Esophagus squamous epithelium (tissue), 5 donors: ENCODE measurements at places on chromosomes 3 and 15.

GRCh38 chr3:177050501-177051237, 146.6 kb downstream of the TBL1XR1 start:
- DNase-seq, result no peak

DNA sequence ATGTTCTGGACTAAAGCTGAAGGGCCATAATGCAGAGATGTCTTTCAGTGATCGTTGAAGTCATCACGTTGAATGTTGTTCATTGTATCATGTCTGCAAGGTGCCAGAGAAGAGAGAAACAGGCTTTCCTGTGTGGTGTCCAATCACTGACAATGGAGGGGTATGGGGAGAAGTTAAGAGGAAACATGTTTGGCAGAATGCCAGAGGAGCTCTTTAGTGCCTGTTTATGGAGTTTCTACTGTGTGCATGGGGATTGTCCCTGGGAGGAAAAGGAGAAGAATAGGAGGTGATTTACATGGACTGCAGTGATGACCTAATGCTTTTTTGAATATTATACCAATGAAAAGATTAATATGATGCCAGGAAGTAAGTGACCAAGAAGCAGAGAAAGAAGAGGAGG, 11.7 kb downstream of the SCAANT1 start:
- DNase-seq, result no peak

- no peak for DNase-seq
Measured at GRCh38 chr15:53196242-53196641, 406.1 kb upstream of the ONECUT1 start.

- no peak for DNase-seq
Measured at GRCh38 chr3:179973931-179974361, 62.8 kb downstream of the PEX5L start.

DNA sequence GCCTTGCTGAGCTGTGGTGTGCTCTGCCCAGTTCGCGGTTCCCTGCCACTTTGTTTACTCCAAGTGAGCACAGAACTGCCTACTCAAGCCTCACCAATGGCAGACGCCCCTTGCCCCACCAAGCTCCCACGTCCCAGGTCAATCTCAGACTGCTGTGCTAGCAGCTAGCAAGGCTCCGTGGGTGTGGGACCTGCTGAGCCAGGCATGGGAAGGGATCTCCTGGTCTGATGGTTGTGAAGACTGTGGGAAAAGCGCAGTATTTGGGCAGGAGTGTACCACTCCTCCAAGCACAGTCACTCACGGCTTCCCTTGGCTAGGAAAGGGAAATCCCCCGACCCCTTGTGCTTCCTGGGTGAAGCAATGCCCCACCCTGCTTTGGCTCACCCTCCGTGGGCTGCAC, 45.0 kb downstream of the SLC12A6 start:
- no peak for DNase-seq

GRCh38 chr3:31802981-31803740, 177.9 kb downstream of the OSBPL10 start:
- DNase-seq, result no peak

- DNase-seq, result no peak
Measured at GRCh38 chr3:20201143-20201542, 15.1 kb upstream of the SGO1 start.

- no peak for DNase-seq
Measured at GRCh38 chr3:17231537-17232261, 346.9 kb downstream of the PLCL2 start.

GRCh38 chr3:88075497-88075896, 16.4 kb downstream of the ZNF654 start:
- DNase-seq, result no peak

- DNase-seq, result no peak
Measured at GRCh38 chr3:187296058-187296457, 4.5 kb upstream of the MASP1 start.

GRCh38 chr3:161559177-161559998, 62.8 kb downstream of the OTOL1 start:
- no peak for DNase-seq

- no peak for DNase-seq
Measured at GRCh38 chr15:97959724-97960363, 659 bp upstream of the ARRDC4 start.

GRCh38 chr3:170814822-170815221, 55.2 kb downstream of the RPL22L1 start:
- DNase-seq, result no peak

GRCh38 chr15:51848811-51849210, 19.4 kb downstream of the TMOD3 start:
- DNase-seq, result no peak

DNA sequence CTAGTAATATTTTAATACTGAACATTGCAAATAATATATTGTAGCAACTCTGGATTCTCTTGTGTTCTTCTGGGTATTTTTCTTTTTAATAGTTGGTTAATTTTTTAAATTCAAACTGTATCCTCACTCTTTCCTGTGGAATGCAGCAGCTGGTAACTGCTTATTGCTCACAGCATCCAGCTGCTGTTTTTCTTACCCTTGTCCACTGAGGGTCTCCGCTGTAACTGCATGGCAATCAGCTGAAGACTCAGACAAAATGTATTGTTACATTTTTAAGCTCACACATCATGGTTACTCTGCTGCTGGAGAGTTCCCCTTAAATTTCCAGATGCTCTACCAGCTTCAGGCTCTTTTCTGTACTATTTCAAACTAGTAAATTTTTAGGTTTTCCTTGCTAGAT, 227.6 kb downstream of the MBNL1 start:
- DNase-seq, result no peak

DNA sequence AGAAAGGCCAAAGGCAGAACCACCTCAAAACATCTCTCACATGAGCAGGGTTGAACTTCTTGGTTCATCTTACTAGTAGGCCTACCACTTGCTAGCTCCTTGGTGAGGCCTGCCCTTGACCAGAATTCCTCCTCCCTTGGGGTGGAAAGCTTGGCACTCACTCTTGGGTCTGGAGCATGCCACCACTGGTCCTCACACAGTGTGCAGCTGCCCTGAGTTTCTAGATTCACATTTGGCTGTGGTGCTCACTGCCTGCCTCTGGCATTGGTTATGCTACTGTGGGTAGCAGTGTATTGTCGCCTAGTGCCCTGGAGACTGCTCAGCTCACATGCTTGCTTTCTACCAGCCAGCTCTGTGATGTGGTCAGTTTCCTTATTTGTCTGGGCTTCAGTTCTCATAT, 23.7 kb downstream of the OXNAD1 start:
- no peak for DNase-seq

DNA sequence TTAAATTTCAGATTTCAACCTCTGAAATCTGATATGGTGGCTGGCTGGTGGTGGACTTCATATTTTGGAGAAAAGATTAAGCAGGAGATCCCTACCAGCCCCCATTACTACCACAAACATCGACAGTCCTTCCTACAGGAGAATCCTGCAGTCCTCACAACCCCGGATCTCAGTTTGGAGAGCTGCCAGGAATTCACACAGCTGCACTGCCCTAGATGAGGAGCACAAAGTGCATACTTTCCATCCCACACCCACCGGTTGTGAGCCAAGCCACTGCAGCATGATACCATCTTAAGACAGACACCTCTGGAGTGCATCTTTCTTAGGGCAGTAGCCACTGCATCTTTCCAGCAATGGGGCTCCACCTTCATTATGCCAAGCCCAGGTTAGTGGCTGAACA, 185.5 kb upstream of the GPR149 start:
- DNase-seq, result no peak

DNA sequence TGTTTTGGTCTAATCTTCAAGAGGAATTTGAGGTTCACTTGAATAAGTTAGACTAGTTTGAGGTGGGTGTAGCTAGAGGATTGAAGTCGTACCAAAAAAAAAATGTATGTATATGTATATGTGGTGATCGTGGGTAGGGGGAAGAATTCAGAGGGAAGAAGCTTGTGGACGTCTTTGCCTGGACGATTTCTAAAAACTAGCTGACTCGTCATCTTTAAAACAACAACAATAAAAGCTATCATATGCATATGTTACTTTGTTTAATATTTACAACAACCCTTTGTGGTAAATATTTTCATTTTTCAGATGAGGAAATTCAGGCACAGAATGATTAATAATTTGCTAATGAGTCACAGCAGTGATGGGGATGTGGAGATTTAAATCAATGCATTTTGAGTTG, 18.1 kb downstream of the RNF111 start:
- no peak for DNase-seq

DNA sequence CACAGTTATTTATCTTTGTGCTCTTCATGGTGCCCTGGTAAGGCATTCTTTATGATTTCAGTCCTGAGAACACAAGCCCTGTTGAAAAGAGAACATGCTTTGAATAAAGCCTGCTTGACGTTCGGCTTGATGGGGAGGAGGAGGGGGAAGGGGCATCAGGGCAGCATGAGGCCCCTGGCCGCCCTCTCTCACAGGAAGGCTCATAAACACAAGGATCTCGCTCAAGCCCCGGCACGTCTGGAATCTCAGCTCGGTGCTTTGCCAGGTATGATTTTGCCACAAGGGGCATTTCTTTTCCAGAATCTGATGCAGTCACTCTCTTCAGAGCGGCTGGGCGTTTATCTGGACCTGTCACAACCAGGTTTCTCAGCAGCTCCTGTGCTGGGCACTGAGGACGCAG, 129.4 kb downstream of the DNAJB8 start:
- no peak for DNase-seq

GRCh38 chr3:168427835-168428475, 332.2 kb upstream of the GOLIM4 start:
- no peak for DNase-seq

GRCh38 chr3:169953462-169954141, 13.0 kb upstream of the SEC62 start:
- DNase-seq, result no peak

DNA sequence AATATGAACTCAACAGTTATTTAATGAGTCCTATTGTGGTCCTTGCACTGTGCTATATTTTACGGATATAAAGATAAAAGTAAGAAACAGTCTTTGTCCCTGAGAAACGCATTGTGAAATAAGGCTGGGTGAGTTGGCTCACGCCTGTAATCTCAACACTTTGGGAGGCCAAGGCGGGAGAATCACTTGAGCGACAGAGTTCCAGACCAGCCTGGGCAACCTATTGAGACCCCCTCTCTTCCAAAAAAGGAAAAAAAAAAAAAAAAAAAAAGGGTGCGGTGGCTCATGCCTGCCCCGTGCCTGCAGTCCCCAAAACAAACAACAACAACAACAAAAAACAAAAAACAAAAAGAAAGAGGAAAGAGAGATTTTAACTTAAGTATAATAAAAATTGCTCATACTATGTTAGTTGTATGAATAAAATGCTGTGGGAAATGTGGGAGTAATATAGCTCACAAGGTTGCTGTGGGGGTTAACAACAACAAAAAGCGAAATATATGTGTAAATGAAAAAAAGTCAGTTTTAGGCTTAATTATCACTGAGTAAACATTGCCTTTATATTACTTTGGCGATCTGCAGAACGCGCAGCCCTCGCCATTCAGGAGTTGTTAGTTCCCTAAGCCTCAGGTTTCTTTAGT, 461 bp upstream of the FNDC3B start:
- no peak for DNase-seq

DNA sequence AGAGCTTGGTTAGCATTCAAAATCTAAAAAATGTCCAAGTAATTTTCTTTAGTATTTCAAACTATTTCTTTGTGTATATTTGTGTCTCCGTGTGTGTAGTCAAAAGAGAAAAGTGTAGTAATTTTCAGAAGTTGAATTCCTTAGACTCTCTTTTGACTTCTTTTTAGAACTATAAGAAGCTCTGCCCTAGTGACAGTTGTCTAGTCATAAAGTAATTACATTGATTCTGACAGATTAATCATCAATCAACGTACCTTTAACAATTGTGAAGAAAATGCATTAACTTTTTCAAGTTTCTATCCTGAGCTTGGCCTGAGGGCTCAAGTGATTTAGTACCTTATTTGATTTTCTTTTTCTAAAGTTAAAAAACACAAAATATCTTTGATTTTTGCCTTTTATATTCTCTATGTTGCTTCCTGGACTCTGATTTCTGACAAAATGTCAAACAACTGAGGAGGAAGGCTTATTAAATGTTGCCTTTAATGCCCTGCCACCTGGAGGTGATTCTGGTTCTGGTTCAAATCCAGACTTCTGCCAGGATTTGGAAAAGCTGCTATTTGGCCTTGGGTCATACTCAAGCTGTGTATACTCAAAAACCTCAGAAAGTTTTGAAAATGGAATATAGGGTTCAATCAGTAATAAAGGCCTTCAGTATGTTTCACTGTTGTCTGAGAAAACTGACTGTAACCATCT, 653.6 kb downstream of the NSUN3 start:
- no peak for DNase-seq

DNA sequence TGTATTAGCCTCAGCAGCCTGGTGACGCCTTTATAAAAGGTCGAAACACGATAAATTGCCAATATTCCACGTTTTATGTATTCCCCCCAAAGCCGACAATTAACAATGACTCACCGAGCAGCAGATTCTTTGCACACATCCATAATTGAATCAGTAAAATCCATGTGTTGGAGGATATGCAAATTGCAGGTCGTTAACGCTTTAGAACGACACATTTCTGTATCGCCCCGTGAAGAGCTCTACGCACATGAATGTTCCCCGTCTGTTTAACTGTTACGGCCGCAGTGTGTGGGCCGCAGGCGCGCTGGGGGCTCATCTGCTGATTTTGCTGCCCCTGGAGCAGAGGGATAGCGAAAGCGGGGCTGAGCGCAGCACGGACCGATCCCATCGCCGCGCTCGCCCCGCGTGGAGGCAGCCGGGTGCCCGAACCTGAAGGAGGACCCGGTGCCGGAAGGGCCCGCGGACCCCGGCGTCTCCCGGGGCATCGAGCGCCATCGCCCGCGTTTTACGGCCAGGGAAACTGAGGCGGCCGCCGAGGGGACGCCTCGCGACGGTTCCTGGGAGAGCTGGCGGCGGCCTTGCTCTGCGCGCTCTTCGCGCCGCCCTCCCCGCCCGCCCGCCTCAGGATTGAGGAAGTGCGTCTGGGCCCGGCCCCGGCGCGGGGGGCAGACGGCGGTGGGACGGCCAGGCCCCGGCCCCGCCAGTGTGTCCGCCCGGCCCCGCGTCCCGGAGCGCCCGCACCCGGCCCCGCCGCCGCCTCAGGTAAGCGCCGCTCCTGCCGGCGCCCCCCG, at the start of gene LRRK1:
Gene LRRK1, plus strand, starts transcription at position 668 of the 791 bp plus-strand sequence. CDS start 5,276 bp downstream, outside the sequence.
- no peak for DNase-seq

GRCh38 chr15:70063261-70063925, 34.3 kb downstream of the TLE3 start:
- no peak for DNase-seq

DNA sequence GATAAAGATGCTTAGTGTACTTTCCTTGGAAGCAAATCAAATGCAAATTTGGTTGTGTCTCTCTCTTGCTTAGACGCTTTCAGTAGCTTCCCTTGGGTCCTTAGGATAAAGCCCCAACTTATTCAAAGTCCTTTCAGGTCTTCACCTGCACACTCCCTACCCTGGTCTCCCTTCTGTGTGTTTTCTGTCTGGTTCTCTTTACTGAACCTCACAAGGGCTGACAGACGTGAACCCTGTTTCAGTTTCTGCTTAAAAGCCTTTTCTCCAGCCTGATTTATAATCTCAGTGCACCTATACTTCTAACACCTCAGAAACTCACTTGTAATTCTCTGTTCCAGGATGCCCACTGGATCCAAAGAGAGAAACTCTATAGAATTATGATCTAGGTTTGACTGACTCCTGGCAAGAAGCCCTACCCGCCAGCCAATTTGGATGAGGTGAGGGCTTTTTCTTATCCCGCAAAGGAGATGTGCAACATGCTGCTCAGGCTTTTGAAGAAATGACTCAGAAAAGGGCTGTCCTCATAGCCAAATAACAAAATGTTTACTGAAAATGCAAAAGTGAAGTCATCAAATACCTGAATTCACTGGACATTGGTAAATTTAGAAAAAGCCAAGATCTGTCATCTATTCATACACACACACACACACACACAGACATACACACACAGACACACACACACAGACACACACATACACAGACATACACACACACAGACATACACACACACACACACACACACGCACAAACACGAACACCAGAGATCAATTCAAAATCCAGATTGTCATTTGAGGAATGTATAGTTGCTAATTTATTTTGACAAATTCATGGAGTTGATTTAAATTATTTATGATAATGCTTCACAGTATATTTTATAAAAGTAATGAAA, 102.4 kb upstream of the EOMES start:
- no peak for DNase-seq
